ENCODE measurements at places on chromosomes 2 and 18.
A peak's percentile ranks its signal among the peaks of the same experiment; 100 is the strongest.

- DNase-seq = no peak
These were observed 17.5 kb downstream of the NCAPH start for GRCh38 chr2:96353032-96353561.

DNA sequence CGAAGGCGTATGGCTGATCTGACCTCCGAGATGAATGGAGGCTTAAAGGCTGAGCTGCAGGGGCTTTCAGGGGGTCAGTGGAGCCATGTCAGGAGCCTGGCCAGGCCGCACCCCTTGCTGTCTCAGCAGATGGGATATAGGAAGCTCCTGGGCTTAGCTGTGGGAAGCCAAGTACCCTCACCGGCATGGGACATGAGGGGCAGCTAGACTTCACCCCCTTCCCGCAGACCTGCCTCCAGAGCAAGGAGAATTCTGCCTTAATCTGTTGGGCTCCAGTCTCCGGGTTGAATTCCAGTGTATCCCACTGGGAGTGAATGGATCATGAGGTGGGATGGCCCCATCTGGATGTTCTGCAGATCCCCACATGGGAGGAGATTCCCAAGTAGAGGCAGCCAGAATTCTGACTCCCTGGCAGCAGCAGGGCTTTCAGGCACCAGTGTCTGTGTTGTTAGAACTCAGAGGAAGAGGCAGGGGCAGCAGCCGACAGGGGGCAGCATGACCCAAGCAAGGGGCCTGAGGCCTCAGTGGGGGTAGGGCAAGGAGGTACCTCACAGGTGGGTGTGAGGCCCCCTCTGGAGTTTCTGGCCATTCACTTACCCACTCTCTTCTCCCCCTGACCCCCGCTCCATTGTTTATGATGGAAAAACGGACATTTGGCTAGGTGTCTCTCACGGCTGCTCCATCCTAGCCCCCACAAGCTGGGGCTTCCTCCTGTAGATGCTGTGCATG lies 19.1 kb downstream of the CAPG start:
- DNase-seq = no peak

DNA sequence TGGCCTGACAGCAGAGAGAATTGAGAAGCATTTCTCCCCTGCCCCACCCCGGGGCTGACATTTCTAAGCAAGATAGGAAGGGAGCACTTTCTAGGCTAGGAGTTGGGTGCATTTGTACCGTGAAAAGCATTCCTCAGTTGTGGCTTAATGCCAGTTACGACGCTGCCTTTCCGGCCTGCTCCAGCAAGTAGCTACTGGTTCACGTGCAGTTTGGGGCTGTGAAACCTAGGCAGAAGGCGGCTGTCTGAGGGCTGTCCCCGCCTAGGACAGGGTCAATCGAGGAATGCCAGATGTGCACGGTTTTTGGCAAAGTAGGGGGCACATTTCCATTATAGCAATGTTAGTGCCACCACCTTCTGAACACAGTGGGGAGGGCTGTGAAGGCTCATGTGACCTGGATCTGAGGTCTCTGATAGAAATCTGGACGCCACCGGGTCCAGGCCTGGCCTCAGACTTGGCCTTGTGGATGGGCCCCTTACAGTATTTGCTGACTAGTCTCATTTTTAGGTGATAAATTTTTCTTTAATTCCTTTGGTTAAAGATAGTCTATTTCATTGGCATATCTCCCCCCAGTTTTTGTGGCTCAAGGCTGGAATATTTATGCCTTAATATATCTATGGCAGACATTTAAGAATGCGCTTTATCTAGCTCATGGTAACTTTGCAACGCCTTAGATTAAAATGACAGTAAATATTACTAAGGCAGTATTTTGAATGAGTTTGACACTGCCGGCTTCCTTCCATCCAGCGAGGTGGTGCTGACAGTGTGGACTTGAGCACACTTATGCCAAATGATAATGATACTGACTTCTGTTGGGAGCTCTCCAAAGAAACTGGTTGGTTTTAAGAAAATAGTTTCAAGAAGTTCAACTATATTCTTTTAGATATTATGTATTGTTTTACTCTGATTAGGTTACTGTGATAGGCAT lies 78.7 kb downstream of the LPIN1 start:
- no peak for DNase-seq

- DNase-seq = no peak
These were observed 146.4 kb upstream of the COPS8 start for GRCh38 chr2:236939271-236939670.

DNA sequence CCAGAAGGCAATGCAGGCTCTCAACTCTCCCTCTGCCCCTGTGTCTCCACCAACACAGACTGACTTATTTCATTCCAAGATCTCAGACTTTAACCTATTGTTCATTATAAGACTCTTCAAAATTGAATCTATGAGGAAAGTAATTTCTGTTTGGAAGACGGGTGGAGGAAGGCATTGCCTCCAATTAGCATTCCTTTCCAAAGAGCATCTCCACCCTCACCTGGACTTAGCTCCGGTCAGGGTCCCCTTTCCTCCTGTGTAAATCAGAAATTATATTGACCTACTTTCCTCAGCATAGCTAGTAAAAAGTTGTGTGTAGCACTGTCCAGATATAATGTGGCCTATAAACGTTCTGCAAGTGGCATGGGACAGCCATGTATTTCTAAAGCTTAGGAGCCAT lies 230.4 kb upstream of the ACVR2A start:
- DNase-seq = no peak

GRCh38 chr2:171902840-171903420 lies 8.9 kb upstream of the SLC25A12 start:
- no peak for DNase-seq

DNA sequence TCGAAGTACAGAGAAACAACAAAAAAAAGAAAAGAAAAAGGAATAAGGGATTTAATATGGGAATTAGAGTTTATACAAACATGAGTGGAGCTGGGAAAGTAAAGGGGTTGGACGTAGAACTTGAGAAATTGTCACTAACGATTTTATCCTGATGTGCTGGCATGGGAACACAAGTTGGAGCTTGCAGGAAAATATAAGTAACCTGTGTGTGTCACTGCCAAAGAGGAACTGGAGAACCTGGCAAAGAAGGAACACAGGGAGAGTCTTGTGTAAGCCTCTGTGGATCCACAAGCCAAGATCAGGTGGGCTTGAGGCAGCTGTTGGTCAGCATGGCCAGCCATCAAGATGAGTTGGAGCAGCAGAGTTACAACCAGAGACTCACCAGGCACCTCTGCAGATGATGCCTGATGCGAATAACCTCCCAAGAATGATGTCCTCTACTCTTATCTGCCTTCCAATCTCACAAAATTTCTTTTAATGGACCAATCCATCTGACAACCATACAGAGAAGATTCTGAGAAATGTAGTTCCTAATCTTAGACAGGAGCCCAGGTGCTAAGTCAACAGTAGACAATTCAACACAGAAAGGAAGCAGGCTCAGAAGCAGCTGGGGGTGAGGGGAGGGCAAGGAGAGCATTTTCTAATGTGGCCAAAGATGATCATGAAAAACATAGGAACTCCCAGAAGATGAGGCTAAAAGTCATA lies 77.0 kb upstream of the SPOPL start:
- no peak for DNase-seq

- no peak for DNase-seq
These were observed 893.8 kb upstream of the CELF4 start for GRCh38 chr18:38459131-38459994.

GRCh38 chr2:239959059-239959971 lies 65.8 kb downstream of the NDUFA10 start:
- no peak for DNase-seq

DNA sequence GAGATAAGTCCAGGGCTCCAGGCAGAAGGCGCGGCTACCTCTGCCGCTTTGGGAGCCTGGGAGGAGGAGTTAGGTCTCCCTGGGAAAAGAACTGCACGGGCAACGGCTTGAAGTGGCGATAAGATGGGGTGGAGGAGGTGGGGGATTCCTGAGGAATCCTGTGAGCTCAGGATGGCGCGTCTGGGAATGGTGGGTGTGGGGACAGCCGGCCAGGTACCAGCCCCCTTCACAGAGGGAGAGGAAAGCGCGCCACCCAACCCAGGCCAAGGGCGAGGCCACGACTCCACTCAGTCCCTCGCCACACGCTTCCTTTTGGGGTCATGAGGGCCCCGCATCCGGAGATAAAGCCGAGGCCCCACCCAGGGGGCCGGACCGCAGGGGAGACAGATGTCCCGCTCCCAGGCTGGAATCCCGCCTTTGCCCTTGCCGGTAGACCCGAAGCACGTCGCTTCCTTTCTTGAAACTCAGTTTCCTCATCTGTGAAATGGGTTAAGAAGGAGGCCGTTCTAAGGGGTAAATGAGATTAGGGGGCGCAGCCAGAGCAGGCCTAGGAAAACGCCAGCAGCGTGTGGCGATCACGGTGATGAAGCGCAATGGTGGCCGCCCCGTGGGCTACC lies 1.7 kb upstream of the CTDSP1 start:
- peak; percentile 53 for DNase-seq

- DNase-seq = peak; percentile 13
These were observed 36.6 kb upstream of the DYNC2LI1 start for GRCh38 chr2:43737097-43737854.

DNA sequence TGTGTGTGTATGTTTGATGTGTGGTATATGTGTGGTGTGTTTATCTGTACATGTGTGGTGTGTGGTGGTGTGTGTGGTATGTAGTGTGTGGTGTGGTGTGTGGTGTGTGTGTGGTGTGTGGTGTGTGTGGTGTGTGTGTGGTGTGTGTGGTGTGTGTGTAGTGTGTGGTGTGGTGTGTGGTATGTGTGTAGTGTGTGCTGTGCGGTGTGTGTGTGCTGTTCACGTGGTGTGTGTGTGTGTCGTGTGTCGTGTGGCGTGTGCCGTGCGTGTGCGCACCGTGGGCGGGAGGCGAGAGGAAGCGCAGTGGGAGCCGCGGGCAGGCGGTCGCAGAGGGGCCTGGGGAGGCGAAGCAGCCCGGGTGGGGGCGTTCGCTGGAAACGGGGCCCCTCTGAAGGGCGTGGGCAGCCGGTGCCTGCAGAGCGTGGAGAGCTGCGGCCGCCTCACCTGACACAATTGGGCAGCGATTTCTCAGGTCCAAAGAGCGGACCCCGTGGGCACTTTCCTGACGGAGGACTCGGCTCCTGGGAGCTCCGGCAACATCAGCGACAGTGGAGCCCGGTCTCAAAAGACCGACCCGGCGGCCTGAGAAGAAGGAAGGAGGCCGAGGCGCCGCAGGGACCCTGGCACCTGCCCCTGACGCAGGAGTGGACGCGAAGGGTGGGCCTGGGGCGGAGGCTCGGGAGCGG lies 741.1 kb upstream of the SALL3 start:
- no peak for DNase-seq

DNA sequence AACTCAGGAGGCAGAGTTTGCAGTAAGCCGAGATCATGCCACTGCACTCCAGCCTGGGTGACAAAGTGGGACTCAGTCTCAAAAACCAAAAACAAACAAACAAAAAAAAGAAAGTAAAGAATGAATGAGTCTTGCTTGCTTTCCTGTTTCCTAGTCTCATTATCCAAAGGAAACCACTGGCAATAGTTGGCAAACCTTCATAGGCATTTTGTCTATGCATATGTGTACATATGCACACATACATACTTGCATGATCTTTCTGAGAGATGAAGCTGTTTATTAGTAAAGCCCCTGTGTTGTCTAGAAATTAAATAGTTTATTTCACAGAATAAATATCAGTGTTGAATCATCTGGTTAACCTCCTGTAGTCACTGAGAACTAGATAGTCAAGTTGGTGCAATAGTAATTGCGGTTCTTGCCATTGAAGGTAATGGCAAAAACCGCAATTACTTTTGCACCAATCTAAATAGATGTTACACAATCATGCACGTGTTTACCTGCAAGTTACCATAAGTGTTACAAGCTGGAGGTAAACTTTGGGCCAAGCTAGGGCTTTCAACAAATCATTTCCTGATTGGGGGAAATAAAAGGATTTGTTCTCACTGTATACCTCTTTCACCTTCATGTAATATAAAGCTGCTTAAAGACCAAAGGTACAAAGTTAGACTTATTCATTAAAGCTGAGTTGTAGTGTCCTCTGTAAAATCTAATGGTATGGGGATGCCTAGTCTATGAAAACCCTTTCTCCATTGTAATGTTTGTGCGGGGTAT lies 24.7 kb downstream of the SLC20A1 start:
- no peak for DNase-seq

GRCh38 chr18:74368901-74369705 lies 53.5 kb downstream of the C18orf63 start:
- DNase-seq = no peak

DNA sequence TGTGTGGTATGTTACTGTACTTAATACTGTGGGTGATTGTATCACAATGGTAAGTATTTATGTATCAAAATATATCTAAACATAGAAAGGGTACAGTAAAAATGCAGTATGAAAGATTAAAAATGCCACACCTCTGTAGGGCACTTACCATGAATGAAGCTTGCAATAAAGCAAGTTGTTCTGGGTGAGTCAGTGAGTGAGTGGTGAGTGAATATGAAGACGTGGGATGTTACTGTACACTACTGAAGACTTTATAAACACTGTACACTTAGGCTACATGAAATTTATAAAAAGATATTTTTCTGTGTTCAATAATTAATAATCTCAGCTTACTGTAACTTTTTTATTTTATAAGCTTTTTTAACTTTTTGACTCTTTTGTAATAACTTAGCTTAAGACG lies 1162.4 kb upstream of the NRXN1 start:
- DNase-seq = no peak

DNA sequence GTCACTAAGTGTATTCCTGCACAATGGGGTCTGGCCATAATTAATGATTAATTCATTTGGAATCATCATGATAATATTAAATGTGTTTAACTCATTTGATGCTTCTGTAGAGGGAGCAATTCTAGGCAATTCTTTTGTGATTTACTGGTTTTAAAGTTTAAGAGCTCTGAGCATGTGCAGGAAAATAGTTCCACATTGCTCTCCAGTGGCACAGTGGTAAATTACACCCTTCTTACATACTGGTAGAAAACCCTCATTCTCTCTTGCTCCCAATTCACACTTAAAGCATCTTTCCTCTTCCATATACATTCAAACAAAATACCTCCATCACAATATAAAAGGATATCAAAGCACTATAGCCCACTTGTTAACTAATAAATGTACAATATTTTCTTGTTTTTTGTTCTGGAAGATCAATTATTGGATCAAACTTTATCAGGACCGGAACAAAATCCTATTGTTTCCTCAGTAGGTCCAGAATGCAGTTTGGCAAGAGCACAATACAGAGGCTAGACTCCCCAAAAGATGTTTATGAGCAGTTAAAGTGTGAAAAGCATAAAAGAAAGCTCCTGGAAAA lies 844.3 kb downstream of the MBD2 start:
- peak; percentile 2 for DNase-seq

- DNase-seq = peak; percentile 68
These were observed 16.7 kb upstream of the LAPTM4A start for GRCh38 chr2:20067992-20068584.

GRCh38 chr18:25898965-25899364 lies 191.4 kb downstream of the SS18 start:
- DNase-seq = no peak
